Fibroblast of skin of right biceps (primary cell): ENCODE measurements at places on chromosomes 2 and 18.
A peak's percentile ranks its signal among the peaks of the same experiment; 100 is the strongest.

DNA sequence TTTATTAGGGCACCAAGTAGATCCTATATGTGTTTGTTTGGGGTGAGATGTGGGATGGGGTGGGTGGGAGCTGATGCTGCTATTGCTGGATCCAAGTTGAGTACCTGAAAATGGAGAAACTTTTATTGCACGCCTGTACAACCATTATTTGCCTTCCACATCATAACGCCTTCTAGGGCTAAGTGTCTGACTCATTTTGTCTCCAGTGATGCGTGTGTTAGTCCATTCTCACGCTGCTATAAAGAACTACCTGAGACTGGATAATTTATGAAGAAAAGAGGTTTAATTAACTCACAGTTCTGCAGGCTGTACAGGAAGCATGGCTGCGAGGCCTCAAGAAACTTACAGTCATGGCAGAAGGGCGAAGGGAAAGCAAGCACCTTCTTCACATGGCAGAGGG lies 58.2 kb downstream of the KDM3A start:
- no peak for DNase-seq

DNA sequence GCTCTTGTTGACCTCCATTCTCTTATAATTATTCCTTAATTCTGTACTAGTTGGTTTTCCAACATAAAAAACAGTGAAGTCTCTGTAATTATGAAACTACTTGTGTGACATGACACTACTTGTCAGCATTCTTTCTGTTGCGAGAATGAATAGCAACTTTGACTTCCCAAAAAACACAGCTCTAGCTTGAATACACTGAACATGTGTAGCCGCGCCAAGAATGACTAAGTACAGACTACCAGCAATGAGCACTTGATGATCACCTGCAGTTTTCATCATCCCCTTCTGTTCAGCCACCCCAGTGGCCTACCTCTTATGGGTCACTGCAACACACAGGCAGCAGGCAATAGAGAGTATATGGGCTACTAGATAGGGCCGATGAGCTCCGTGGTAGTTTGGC lies 229.3 kb downstream of the TGIF1 start:
- DNase-seq = no peak

DNA sequence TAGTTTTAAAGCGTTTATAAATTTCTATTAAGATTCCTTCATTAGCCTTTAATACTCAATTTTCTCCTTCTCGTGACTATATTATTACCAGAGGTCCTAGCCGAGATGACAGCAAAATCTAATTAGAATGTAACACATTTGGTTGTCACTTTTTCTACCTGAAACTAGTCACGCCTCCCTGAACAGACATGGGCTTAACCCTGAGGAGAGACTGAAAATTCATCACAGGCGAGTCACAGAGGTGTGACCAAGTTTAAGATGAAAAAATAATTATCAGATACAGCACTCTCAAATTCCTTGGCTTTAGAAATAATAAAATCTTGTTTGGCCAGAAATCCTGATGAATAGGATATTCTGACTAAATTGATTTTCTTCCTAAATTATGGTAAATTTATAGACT lies 834.4 kb upstream of the SLC39A10 start:
- DNase-seq = no peak

GRCh38 chr2:233039846-233040530 lies 7.5 kb downstream of the NEU2 start:
- DNase-seq = no peak

- no peak for DNase-seq
These were observed 62.6 kb upstream of the HS6ST1 start for GRCh38 chr2:128380961-128381938.

DNA sequence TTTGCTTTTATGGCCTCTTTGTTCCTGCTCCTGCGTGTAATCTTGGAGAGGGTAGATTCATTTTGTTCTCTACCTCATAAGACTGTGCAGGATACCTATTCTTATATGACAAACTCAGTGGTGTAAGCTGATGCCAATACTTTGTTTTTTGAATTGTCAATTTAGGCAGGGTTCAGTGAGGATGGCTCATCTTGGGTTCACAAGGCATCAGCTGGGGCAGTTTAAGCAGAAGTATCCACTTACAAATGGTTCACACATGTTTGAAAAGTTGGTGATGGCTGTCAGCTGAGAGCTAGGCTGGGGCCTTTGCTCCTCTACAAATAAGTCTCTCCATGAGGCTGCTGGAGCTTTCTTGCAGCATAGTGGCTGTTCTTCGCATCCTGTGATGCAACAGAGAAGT lies 920.6 kb upstream of the PIK3C3 start:
- DNase-seq = no peak

GRCh38 chr2:118239284-118239683 lies 151.0 kb downstream of the INSIG2 start:
- no peak for DNase-seq

- no peak for DNase-seq
These were observed 275.9 kb upstream of the MAP2 start for GRCh38 chr2:209147981-209148380.

DNA sequence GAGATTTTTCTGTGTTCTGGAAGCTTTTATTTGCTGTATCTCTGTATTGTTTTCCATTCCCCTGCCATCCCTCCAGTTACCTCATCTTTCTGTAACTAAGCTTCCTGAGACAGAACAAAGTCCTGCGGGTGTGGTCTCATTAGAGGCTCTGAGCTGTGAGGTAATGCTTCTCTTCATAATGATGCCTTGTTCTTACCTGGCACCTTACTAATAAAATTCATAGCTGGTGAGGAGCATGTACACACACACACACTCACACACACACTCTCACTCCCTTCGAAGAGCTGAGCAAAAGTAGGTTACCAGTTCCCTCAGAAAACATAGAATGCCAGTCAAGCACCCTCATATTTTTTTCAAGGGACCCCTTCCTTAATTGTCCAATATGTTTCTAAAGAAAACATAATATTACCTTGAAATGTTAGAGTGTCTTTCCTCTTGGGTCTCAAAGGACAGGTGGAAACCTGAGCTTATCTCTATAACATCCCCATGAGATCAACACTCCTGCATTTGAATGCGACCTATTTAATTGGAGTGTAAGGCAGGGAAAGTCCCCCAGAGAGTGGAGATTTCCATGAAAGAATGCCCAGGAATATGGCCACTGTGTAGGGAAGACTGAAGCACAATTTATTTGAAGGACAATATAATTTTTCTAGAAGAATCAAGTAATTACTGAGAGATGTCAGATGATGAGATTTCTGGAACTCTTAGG lies 161.6 kb upstream of the NCK2 start:
- DNase-seq = no peak

DNA sequence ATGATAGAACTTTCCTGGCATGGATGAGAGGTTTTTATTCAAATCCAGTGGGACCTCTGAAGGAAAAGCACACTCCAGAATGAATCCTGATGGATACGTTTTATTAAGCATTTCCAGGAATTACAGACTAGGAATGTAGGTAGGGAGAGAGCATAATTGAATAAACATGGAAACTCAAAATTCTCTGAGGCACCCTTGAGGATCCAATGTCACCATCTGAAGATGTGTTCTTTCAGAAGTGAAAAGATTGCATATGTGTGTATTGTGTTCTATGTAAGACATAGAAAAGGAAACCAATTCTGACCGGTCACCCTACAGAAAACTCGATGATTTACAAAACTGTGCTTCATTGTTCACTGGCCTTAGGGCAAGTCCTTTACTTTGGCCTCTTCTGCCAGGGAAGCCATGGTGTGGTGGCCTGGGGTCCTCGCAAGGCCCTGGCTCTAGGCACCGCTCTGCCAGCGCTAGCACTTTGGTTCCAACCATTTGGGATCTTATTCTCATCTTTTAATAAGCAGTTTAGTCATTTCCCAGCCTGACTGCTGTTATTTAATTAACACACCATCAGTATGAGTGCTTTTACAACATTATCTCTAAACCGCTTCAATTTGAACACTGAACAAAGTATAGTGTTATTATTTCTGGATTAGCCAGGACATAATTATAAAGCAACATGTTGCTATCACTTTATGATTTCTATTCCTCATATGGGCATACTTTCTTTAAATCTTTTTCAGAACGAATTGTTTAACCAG lies 4.5 kb upstream of the GKN1 start:
- no peak for DNase-seq

GRCh38 chr2:208025037-208025813 lies at the start of gene PLEKHM3:
Gene PLEKHM3 (minus strand): TSS chr2:208025527. CDS start chr2:208001639, 23,888 bp downstream.
- peak; percentile 86 for DNase-seq

GRCh38 chr2:196853301-196854087 lies 44.3 kb upstream of the C2orf66 start:
- DNase-seq = no peak

- DNase-seq = no peak
These were observed 68.6 kb downstream of the COL6A3 start for GRCh38 chr2:237345411-237345810.

DNA sequence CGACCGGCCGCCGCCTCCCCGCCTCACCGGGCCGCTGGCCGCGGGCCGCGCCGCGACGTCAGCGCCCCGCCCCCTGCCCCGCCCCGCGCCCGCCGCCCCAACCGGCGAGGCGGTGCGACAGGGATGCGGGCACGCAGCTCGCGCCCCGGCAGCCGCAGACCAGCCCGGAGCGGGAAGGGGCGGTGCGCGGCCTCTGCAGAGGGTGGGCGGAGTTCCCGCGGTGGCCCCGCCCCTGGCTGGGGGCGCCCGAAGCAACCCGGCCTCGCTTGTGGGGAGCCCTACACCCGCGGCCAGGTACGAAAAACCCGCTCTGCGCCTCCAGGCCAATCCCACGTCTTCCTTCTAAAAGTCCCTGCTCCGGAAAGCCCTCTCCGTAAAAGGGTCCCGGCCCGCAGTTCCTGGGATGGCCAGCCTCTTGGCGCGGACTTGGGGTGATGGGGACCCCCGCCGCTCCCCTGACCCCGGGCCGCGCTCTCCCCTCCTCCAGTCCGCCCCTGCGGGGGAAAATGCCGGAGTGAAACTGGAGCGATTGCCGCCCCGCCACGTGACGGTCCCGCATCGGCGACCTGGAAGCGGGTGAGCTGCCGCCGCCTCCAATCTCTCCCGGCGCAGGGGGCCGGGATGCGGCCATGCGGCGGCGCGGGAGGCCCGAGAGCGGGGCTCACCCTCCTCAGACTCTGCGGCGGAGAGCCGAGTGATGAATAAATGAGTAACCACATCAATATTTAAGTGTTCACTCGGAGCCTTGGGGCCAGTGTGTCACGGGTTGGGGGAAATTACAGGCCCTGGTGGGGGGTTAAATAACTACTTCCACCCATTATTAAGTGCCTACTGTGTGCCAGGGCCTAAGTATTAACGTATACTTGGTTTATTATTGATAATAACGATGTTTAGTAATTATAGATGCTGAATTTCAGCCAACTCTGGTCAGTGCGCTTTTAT lies at the start of gene RAB11FIP5:
RAB11FIP5 (minus strand) TSS at position 36 of the 942 bp plus-strand sequence. CDS start 171 bp downstream, outside the sequence.
- peak; percentile 94 for DNase-seq

GRCh38 chr2:54589340-54590215 lies 133.5 kb downstream of the SPTBN1 start:
- no peak for DNase-seq

- DNase-seq = no peak
These were observed 975.1 kb downstream of the BCL11A start for GRCh38 chr2:59578349-59578748.
